ENCODE measurements at places on chromosomes 7 and 10. TPM values are rescaled to one million over a fixed set of nuclear protein-coding genes. Genes with fewer than 3 reads are reported as not detected.

The RARRES2 gene
- total RNA-seq, result not detected

The CHRM2 gene
- not detected for total RNA-seq

The SP4 gene
- 1.6 TPM for total RNA-seq

The TMEM130 gene
- 0.19 TPM for total RNA-seq

The PARP12 gene
- 25.0 TPM for total RNA-seq

The DPP6 gene
- not detected for total RNA-seq

The OGA gene
- 66.6 TPM for total RNA-seq

The CACNB2 gene
- not detected for total RNA-seq

The GCK gene
- total RNA-seq, result not detected

The AOAH gene
- total RNA-seq, result 0.13 TPM

The SPDYE1 gene
- not detected for total RNA-seq

The CYP2E1 gene
- total RNA-seq, result 0.19 TPM

The EZH2 gene
- total RNA-seq, result 25.6 TPM

The IDI2 gene
- not detected for total RNA-seq

The CYP26A1 gene
- total RNA-seq, result 2.7 TPM

The ANXA8 gene
- 27.8 TPM for total RNA-seq

The OR2A1 gene
- total RNA-seq, result not detected

The SFRP4 gene
- 4.6 TPM for total RNA-seq

The PTF1A gene
- not detected for total RNA-seq

The PLEKHS1 gene
- not detected for total RNA-seq

The NUDT13 gene
- 3.0 TPM for total RNA-seq

The PNLIPRP3 gene
- total RNA-seq, result not detected

The SH2D4B gene
- total RNA-seq, result not detected

The CNNM1 gene
- total RNA-seq, result 19.0 TPM

The TDRD1 gene
- not detected for total RNA-seq

The HOXA13 gene
- 2.2 TPM for total RNA-seq

The RAB19 gene
- not detected for total RNA-seq

The TRPV6 gene
- not detected for total RNA-seq

Measured in A549 treated with DMSO at 1 μM for 4 hours (cell line).